ENCODE measurements at places on chromosomes 3 and 15.

- DNase-seq = no peak
These were observed 213.2 kb upstream of the NR2F2 start for GRCh38 chr15:96117270-96117669.

GRCh38 chr3:45968706-45969105, 25.4 kb downstream of the CXCR6 start:
- no peak for DNase-seq

GRCh38 chr3:9955611-9956352, 3.6 kb upstream of the PRRT3 start:
- DNase-seq = no peak

- DNase-seq = no peak
These were observed 37.8 kb downstream of the PTH1R start for GRCh38 chr3:46915297-46915822.

- DNase-seq = no peak
These were observed 434.2 kb downstream of the ZIC1 start for GRCh38 chr3:147843331-147843730.

DNA sequence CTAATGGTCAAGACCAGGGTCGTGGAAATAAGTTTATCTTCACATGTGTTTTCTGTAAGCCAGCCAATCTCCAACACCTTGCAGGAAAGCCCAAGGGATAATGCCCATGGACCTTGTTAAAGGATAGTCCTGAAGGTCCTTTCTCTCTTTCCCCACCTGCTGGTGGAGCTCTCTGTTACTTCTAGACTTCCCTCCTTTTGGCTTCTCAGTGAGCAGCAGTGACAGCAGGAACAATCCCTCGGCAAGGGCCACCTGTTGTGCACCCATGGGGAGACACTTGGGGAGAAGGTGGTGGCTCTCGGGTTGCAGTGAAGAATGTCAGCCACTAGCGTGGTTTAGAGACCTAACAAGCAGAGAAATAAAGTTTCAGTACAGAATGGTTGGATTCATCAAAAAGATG, 84.0 kb upstream of the OSBPL11 start:
- no peak for DNase-seq

- no peak for DNase-seq
These were observed 1118.4 kb downstream of the TBL1XR1 start for GRCh38 chr3:176078906-176079305.

DNA sequence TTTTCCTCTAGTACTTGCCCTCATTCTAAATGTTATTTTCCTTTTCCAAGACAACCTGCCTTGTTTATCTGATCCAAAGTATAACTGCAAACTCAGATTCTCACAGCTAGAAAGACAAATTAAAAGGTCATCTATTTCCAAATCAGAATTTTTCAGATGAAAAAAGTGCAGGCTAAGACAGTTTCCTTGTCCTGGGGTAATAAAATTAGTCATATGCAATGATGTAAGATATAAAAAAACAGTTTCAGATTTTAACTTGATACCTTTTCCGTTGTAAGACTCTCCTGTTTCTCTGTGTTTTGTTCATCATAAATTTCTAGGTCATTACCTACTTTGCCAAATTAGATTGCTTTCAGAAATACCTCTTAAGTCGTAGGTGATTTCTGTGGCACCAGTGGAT, 238.4 kb upstream of the PEX5L start:
- DNase-seq = no peak

DNA sequence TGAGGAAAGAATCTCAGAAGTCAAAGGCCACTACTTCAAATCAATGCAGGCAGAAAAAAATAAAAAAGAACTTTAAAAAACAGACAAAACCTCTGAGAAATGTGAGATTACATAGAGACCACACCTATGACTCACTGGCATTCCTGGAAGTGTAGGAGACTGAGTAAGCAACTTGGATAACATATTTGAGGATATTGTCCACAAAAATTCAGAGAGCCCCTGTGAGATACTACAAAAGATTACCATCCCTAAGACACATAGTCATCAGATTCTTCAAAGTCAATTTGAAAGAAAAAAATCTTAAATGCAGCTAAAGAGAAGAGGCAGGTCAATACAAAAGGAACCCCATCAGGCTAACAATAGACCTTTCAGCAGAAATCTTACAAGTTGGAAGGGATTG, 887.3 kb downstream of the NTRK3 start:
- no peak for DNase-seq

GRCh38 chr15:92619145-92620101, 36.2 kb downstream of the FAM174B start:
- DNase-seq = no peak

DNA sequence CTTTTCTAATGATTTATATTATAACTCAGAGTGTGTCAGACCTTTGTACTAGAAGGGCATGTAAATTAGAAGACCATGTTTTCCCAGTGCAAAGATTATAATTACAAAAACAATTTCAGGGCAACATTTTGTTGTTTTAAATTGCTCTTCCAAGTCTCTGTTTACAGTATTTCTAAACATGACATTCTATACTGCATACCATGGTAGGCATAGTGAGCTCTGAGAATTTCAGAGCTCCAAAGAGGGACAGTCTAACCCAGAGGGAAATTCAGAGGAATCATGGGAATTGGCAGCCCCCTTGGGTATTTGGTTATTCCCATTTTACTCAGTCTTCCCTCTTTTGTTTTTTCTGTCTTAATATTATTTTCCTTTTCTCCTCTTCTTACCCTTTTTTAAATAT, 361.5 kb upstream of the SEMA6D start:
- DNase-seq = no peak

- peak; percentile 41 for DNase-seq
These were observed 2.1 kb upstream of the ACKR4 start for GRCh38 chr3:132595014-132595413.

- DNase-seq = no peak
These were observed 866 bp downstream of the SLC49A4 start for GRCh38 chr3:122795674-122796195.

- no peak for DNase-seq
These were observed 109.9 kb upstream of the GAP43 start for GRCh38 chr3:115513416-115513800.

DNA sequence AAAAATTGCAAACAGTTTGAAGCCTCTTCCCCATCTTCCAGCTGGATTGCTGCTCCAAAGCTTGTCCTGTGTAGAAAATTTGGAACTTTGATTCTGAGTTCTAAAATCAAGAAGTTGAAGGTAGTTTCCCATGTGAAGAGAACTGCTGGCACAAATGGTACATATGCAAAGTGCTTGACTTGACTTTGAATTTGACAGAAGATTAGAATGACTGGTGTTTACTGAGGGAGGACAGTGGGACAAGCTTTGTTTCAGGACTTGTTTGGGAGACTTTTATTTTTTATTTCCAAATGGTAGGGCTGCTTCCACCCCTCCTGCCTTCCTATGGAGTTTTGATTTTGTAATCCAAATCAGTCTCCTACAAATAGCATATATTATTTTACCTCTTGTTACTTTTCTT, 7.4 kb downstream of the ZFAND6 start:
- DNase-seq = no peak

GRCh38 chr3:186401556-186401955, 39.5 kb upstream of the DGKG start:
- DNase-seq = no peak

- no peak for DNase-seq
These were observed 107.9 kb upstream of the DLG1 start for GRCh38 chr3:197406266-197406665.

- no peak for DNase-seq
These were observed 180.2 kb upstream of the KCNH8 start for GRCh38 chr3:18968120-18968519.

- no peak for DNase-seq
These were observed 123.7 kb downstream of the ABHD5 start for GRCh38 chr3:43814461-43814860.

GRCh38 chr15:59280855-59281254, 74.2 kb downstream of the LDHAL6B start:
- no peak for DNase-seq

DNA sequence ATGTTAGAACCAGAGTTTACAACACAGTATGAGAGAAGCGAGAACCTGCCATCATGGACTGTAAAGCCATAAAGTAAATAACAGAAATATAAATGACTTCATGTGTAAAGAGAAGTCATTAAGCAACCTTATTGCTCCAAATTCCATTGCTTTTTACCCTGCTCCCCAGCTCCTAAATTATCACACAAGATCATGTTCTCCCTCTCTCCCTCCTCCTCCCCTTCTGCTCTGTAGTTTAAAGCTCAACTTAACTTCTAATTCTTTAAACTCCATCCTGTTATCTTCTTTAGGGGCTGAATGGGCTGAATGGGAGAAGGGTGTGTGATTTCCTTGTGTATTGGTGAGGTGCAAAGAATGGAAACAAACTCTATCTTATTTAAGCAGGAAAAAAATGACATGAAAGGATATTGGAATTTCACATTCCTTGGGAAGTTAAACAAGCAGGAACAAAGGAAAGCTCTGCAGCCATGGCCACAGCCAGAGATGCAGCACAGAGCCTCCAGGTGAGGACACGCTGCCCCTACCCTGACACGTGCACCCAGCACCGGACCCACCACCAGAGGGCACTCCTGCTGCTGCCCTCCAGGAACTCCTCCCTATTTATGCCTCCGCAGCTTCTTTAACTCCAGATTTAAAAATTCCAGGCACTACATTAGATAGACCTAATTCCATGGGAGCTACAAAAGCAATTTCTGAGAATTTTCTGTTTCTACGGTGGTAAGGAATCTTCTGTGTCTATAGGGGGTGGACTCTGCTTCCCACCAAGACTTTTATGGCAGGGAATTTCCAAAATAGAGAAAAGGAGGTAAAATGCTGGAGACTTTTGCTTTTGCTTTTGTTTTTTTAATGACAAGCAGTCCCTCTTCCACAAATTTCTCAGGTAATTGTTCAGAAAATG, 76.9 kb upstream of the ABI3BP start:
- DNase-seq = peak; percentile 45

DNA sequence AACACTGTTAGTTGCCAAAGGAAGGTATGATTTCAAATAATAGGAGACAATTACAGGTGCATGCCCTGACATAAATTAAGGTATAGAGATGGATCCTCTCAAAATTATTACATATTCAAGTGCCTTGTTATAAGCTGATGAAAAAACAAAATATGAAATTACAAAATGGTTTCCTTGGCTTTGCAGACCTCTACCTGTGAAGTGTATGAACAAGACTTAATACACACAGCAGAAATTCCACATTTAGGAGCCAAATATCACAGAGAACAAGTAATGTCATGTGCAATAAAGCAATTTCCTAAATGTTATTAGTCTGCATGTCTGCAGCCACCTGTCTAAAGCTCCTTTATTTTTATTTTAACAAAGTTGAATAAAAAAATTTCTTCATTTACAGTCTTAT, 151.5 kb downstream of the ALCAM start:
- DNase-seq = no peak

DNA sequence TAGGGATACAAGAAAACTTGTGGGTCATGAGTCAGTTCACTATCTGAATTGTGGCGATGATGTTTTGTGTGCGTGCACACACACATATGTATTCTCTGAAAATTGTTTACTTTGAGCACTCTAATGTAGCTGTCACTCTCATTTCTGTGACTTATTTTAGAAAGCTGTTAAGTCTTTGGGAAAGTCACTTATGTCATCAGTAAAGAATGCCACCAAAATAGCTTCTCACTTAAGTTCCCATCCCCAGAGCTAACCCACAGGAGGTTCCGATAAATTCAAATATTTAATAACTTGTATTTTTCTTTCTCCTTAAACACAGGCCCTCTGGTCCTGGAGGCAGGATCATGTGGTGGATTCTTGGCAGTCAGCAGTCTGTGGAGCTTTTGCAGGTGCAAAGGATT, 138.3 kb downstream of the LRIG1 start:
- DNase-seq = no peak

GRCh38 chr3:126284258-126284904, 72.8 kb downstream of the KLF15 start:
- no peak for DNase-seq

DNA sequence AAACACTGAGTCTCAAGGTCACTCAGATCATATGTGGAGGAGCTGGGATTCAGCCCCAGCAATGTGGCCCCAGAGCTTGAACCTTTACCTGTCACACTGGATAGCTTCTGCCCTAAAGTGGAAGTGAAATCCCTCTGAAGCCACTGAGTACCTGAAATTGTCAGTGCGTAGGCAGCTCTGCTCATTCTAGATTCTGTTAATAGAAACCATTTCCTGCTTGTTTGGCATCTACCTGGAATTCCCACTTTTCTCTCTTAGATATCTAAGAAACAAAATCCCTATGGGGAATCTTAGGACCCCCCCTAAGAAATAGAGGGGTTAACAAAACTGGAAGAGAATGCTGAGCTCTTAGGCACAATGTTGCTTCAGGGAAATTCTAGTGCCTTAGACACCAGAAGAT, 29.8 kb downstream of the FBXL22 start:
- no peak for DNase-seq

- no peak for DNase-seq
These were observed 1.8 kb downstream of the C3orf33 start for GRCh38 chr3:155804323-155804722.

- DNase-seq = peak; percentile 98
These were observed 15.6 kb downstream of the SMAD3 start for GRCh38 chr15:67080900-67081431.

- no peak for DNase-seq
These were observed 46.9 kb upstream of the TMEM158 start for GRCh38 chr3:45272828-45273470.

GRCh38 chr3:153578046-153578445, 416.0 kb downstream of the RAP2B start:
- DNase-seq = no peak

DNA sequence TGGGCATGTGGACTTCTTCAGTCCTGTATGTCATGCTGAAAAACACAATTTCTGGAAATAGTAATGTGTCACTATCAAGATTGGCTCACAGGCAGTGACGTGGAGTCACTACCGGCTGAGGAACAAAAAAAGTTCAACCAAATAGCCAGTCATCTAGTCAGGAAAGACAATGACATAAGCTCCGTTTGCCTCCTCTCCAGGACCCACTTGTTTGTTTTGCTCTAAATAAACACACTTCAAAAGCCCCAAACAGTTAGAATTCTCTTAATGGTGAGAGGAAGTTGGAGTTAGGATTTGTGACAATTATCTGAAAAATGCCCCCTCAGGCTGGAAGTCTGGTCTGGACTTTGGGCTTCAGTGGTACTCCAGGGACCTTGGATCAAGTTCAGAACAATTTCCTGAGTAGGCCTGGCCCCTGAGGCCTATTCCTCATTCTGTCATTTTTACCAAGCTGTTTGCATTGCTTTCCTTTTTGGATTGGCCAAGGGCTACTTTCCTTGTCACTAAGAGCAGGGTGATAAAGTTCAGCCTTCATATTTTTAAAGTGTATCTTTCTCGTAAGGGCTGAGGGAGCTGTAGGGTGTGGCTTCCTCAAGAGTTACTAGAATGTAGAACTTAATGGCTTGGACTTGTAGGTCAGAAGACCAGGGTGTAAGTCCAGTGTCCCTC, 98.9 kb downstream of the EOMES start:
- no peak for DNase-seq

GRCh38 chr3:125221831-125222230, 9.3 kb upstream of the SLC12A8 start:
- no peak for DNase-seq

- DNase-seq = no peak
These were observed 418.1 kb downstream of the EPHA6 start for GRCh38 chr3:97232393-97233034.

- no peak for DNase-seq
These were observed 25.2 kb downstream of the ATP6V1A start for GRCh38 chr3:113771993-113772392.

Measured in OCI-LY7 (cell line).